ENCODE measurements at places on chromosomes 4 and X.

DNA sequence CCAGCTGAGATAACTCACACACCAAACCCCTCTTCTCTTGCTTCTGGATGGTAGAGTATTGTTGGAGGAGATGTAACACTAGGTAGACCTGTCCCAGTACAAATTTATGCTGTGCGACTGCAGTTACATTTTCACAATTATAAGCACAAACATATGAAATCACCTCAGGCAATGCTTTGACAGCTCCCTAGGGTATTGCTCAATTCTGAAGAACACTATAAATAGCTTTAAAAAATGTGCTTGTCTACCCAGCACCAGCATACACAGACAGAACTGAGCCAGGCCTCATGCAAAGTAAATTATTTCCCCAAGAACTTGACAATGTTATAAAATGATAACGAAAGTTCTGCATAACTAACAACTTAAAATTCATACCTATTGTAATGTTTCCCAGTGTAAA, 1999.1 kb upstream of the ADGRL3 start:
- no peak for DNase-seq

DNA sequence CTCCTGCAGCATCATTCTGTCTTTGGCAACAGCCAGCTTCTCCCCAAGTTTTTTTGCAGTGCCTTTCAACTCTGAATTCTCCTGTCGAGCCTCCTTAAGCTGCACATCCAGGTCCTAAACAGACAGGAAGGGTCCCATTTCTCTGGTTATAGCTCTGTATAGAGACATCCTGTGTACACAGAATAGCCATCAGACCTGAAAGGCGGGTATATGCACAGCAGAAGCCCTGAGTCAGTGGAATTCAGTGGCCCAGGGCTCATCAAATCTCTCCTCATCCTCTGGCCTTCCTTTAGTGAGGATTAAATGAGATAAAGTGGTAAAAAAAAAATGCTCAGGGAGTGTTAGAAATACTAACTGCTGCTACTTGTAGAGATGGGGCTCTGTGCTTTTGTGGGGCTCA, 73.8 kb downstream of the FAM184B start:
- no peak for DNase-seq

- no peak for DNase-seq
These were observed 9.5 kb downstream of the ADH4 start for GRCh38 chr4:99134586-99134985.

GRCh38 chr4:105389167-105389566, 84.7 kb downstream of the PPA2 start:
- DNase-seq: no peak

GRCh38 chrX:108224727-108225621, 133.4 kb downstream of the ATG4A start:
- no peak for DNase-seq

- no peak for DNase-seq
These were observed 27.8 kb upstream of the CD99L2 start for GRCh38 chrX:150926304-150926703.

- DNase-seq: no peak
These were observed 131.0 kb downstream of the COX18 start for GRCh38 chr4:72938516-72938915.

DNA sequence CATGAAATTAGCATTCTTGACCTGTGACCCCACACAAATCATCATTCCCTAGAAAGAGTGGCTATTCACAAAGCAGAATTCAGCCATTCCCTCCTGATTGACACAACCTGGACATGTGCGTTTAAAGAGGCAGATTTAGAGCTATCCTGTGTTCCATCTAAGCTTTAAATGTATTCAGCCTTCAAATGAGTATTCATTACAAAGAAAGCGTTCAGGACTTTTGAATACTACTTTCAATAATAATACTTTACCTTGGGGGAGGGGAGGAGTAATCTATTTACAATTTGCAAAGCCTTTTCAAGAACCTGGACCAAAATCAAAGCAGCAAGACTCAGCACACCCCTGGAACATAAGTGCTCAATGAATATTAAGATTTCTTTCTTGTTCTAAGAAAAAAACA, 22.5 kb upstream of the GPC4 start:
- DNase-seq: no peak

DNA sequence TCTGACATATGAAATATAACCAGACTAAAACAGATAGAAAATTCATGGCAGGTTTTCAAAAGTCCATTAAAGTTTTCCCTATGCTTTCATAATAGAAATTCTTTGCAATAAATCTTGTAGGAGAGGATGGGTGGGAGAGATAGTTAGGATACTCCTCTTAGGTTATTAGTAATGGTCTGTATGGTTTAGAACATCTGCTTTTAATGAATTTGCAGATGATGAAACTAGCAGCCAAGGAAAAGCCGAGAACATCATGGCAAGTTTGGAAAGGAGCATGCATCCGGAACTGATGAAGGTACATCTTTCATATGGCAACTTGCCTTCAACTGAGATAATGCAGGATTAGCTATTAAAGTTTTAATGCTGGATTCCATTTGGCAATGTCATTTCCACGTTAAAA, 70.7 kb downstream of the DOCK11 start:
- no peak for DNase-seq

DNA sequence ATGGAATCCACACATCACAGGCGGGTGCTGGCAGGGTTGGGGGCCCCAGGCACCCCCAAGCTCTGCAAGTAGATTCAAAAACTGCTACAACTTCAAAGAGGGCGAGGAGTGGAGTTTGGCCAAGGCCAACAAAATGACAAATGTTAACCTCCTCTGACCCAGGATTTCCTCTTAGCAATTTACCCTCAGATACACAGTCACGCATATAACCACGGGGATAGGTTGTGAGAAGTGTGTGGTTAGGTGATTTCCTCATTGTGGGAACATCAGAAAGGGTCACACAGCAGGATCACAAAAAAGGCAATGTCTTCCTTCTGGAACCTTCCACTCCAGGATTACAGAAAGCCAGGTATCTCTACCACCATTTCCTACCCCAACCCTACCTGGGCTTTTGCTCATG, 62.4 kb downstream of the C4orf50 start:
- no peak for DNase-seq

DNA sequence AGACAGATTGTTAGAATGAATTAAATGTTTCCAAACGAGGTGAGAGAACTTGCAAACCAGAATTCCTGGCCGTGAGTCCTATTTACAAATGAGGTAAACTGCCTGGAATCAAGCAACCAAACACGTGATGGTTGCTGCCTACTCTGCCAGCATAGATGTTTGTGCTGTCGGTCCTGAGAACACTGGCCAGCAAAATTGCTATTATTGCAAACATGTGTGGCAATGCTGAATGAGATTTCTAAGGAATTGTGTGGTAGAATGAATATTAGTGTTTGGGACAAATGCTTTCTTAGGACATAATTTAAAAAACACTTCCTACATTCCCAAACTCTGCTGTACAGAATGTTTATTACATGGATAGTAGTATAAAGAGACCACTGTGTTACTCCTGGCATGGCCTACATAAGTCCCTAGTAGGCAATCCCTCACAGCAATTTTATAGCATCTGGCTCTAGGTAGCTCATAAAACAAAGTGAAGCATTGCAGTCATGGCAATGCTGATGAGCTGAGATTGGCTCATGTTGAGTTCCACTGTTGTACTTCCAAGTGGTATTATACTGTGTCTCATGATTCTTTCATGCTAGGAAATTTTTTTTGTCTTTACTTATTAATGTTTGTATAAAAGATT, 605.2 kb upstream of the EPHA5 start:
- DNase-seq: no peak

DNA sequence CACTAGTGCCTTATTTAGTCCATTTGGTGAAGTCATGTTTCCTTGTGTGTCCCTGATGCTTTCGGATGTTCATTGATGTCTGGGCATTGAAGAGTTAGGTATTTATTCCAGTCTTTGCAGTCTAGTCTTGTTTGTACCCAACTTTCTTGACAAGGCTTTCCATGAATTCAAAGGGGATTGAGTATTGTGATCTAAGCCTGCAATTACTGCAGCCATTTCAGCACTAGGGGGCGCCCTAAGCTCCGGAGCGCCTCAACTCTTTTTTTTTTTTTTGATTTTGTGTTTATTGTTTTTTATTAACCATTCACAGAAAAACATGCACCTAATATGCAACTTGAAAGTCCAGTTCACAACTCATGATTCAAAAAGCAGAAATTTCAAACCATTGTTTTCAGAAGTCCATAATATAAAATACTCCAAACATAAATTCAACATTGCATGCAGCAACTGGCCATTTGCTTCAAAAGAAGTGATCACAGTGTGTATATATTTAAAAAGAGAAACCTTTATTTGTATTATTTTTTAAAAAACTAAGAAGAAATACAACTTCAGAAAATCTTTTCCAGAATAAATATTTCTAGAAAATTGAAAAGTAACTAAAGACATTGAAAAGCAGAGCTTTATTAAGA, 59.2 kb downstream of the PTPN13 start:
- no peak for DNase-seq

- no peak for DNase-seq
These were observed 90.0 kb downstream of the ELOVL6 start for GRCh38 chr4:110108422-110108821.

DNA sequence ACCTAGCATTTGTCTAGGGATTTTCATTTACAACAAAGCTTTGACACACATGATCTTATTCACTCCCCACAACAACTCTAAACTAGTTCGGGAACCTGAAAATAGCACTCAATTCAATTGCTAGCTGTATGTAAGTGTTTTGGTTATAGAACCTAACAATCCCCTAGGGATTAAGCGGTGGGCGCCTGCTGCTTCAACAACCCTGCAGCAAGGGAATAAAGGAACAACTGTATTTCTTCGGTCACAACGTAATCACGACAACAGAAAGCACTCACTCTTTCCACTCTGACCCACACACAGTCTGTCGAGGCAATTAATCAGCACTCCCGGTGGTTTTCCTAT, 674 bp upstream of the DIAPH2 start:
- DNase-seq: no peak

DNA sequence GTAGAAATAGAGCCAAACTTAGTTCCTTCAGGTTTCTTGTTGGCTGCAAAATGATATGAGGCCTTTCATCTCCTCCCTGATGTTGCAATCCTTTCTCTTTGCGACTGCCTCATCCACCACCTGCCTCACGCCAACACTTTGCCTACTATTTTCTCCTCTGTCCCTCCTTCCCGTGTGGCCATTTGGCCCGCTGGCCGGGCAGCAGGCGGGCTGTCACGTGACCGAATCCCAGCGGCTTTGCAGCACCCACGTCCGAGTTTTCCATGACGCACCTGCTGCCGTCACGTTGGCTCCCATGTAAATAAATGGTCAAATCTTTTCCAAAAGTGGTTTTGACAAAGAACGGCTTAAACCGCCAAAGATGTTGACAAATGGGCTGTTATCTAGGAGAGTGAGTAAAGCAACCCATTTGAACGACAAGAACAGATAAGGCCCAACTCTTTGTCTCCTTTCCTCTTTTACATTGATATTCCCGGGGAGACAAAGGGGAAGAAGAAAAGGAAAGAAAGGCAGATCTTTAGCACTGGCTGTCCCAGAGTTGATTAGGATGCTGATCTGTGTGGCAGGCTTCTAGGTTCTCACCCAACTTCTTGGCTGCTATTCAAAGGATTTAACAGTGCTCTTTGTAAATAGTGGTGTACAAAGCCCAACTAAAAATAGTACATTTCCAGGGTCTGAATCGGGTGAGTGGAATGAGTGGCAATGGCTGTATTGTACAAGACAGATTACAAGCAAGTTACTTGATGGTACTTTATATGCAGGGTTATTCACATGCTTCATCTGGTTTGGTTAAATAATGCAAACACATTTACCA, 174.2 kb upstream of the JADE1 start:
- DNase-seq: no peak

GRCh38 chr4:109433205-109434006, at the start of gene SEC24B:
SEC24B (plus strand) TSS chr4:109433815; CDS start chr4:109433870, 55 bp downstream.
- peak; percentile 79 for DNase-seq

- no peak for DNase-seq
These were observed 43.3 kb downstream of the RHOH start for GRCh38 chr4:40240040-40240653.

Data from stimulated activated CD8-positive, alpha-beta memory T cell treated with anti-CD3 and anti-CD28 coated beads, Interleukin-4, amount 100 ng/mL, for 4 hours (primary cell).